ENCODE measurements at places on chromosomes 16 and 17. TPM values are rescaled to one million over a fixed set of nuclear protein-coding genes. Genes with fewer than 3 reads are reported as not detected.

The ITGA2B gene
- 1.2 TPM for total RNA-seq

The HS3ST3B1 gene
- 1.6 TPM for total RNA-seq

The CD300A gene
- not detected for total RNA-seq

The ABCA6 gene
- 0.11 TPM for total RNA-seq

The HCRT gene
- total RNA-seq: not detected

The SRCAP gene
- total RNA-seq: 38.8 TPM

The DRC3 gene
- 2.6 TPM for total RNA-seq

The EIF1 gene
- total RNA-seq: 168 TPM

The SLC2A4 gene
- not detected for total RNA-seq

The POLR3E gene
- 22.0 TPM for total RNA-seq

The TMIGD1 gene
- not detected for total RNA-seq

The HSPB9 gene
- total RNA-seq: not detected

The CAVIN1 gene
- 464 TPM for total RNA-seq

The SULT1A4 gene
- not detected for total RNA-seq

The NXPH3 gene
- total RNA-seq: 2.0 TPM

The MNT gene
- 12.6 TPM for total RNA-seq

The ANKRD40CL gene
- under 0.01 TPM for total RNA-seq

The SPATA22 gene
- total RNA-seq: not detected

The SCN4A gene
- not detected for total RNA-seq

The CTRB1 gene
- not detected for total RNA-seq

The KRT24 gene
- total RNA-seq: 573 TPM

The TSPAN10 gene
- total RNA-seq: 3.9 TPM

The TEDC2 gene
- total RNA-seq: 8.7 TPM

The ITGAD gene
- not detected for total RNA-seq

The RAB11FIP4 gene
- total RNA-seq: 17.3 TPM

The ITGAL gene
- total RNA-seq: not detected

The SLC13A2 gene
- total RNA-seq: not detected

The NAGS gene
- total RNA-seq: 2.4 TPM

The WSCD1 gene
- total RNA-seq: not detected

The TNK1 gene
- 14.1 TPM for total RNA-seq

The TBL3 gene
- 27.1 TPM for total RNA-seq

The KRT28 gene
- not detected for total RNA-seq

The KRTAP1-1 gene
- not detected for total RNA-seq

The C1QL1 gene
- 0.39 TPM for total RNA-seq

The PHOSPHO1 gene
- total RNA-seq: not detected

The LGALS9B gene
- not detected for total RNA-seq

The RHBDL1 gene
- 1.2 TPM for total RNA-seq

The PMFBP1 gene
- total RNA-seq: 0.39 TPM

The ITGB4 gene
- 30.2 TPM for total RNA-seq

The FBXO39 gene
- not detected for total RNA-seq

The BCL6B gene
- total RNA-seq: under 0.01 TPM

All from placental epithelial cell (primary cell).